ENCODE measurements at places on chromosomes 2 and 18.

DNA sequence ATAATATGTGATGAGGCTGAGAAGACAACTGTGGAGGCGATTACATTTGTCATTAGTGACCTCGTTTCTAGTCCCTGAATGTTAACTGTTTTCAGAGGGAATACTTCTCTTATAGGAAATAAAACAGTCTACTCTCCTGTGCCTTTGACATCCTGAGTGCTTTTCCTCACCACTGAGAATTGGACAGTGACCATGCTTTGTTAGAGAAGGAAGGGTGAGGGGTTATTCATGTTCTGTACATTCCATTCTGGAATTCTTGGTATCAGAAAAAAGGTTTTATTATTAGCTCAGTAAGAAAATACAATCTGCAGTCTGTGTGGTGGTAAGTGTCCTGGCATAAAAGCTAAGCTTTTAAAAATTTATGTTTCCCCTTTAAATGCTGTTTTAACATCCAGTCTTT, 58.8 kb downstream of the PARD3B start:
- DNase-seq = peak; percentile 8

DNA sequence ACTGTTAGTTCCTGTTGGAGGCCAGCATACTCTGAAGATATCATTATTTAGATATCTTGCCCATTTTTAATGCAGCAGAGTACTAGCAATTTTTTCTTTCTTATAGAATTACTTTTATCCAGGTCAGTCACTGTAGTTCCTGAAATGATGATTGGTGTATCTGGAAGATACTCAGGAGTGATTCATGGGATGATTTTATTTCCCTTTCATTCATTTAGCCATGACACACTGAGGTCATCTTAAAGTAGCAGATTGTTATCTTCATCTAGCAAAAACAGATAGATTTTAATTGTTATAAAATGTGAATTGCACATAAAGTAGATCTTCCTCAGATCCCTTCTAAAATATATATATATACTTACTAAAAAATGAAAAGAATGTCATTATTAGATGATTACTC, 109.1 kb downstream of the PIK3C3 start:
- DNase-seq = no peak

DNA sequence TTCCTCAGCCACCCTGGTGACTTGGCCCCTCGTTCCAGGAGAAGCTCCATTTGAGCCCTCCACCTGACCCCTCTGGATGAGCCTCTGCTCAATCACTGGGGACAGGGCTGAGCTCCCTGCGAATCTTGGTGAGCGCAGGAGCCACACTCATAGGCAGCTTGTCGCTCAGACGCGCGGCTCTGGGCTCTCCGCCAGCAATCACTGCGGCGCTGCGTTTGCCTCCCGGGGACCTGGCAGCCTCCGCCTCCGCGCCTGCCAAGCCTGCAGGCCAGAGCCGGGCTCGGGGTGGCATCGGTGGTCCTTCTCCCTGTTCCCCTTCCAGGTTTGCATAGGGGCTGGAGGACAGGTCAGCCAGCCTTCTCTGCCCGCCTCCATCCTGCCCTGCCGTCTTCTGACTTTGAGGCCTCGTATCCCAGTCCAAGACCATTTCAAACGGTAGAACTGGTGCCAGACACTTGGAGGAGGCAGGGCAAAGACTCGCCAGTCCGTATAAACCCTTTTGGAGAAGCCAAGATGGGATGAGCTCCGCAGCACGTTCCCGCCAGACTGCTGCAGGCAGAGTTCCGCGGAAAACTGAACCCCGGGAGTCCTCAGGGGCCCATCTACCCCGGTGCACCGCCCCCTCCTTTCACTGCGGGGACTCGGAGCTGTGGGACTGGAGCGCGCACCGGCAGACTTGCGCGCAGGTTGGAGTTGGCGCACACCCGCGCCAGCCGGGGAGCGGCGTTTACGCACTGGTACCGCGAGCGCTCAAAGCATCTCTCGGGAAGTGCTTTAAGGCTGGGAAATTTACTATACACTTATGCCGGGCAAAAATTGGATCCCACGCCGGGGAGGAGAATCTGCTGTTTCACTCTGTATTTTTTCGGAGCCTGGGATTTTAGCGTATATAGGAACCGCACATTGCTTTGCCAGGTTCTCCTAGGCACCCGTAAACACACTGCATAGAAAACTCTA, 1.1 kb upstream of the TACR1 start:
- peak; percentile 59 for DNase-seq

GRCh38 chr2:218074031-218074430, 5.0 kb downstream of the RUFY4 start:
- no peak for DNase-seq

GRCh38 chr2:113112871-113113270, 14.5 kb upstream of the IL1RN start:
- no peak for DNase-seq

DNA sequence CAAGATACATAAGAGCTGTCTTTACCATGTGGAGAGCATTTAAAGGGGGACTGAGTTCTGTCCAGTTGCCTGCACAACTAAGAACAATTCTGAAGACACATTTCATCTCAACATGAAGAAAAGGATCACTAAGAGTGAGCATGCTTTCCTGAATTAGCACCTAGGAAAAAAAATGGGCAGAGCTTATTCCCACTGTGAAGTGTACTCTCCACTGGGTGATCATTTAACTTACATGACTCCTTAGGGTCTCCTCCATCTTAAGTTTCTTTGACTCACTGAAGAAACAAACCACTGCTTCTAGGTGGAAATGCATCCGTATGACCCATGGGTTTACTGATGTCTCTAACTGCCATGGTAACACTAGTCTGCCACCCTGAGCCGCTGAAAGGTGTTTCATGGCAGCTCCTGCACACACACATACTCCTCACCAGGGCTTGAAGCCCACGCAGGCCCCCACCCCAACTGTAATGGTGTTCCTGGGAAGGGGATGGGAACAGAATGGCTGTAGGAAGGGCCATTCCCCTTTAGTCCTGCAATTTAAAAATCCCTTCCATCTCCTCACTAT, 27.1 kb downstream of the HDLBP start:
- no peak for DNase-seq

- DNase-seq = no peak
Measured at GRCh38 chr2:68385220-68385906, 20.3 kb downstream of the PLEK start.

GRCh38 chr18:79784965-79785770, 12.6 kb upstream of the KCNG2 start:
- DNase-seq = no peak

- peak; percentile 89 for DNase-seq
Measured at GRCh38 chr2:86453836-86454235, 12.7 kb downstream of the KDM3A start.

- no peak for DNase-seq
Measured at GRCh38 chr2:10750610-10751009, 29.2 kb downstream of the ATP6V1C2 start.

DNA sequence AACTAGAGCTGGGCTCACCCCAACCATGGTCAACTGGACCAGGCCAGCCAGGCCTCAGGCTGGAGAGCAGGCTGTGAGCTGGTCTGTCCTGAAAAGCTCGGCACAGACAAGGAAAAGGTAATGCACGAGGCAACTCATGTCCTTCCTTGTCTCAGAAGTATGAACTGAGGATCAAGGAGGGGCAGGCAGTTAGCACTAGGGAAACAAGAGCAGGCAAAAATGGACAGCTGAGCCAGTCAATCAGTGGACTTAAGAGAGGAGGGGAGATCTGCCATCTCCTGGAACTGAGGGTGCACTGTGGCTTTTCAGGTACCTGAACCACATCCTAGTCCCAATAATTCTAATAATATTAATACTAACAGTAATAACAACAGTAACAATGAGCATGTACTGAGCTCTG, 20.6 kb upstream of the WIPF1 start:
- no peak for DNase-seq

DNA sequence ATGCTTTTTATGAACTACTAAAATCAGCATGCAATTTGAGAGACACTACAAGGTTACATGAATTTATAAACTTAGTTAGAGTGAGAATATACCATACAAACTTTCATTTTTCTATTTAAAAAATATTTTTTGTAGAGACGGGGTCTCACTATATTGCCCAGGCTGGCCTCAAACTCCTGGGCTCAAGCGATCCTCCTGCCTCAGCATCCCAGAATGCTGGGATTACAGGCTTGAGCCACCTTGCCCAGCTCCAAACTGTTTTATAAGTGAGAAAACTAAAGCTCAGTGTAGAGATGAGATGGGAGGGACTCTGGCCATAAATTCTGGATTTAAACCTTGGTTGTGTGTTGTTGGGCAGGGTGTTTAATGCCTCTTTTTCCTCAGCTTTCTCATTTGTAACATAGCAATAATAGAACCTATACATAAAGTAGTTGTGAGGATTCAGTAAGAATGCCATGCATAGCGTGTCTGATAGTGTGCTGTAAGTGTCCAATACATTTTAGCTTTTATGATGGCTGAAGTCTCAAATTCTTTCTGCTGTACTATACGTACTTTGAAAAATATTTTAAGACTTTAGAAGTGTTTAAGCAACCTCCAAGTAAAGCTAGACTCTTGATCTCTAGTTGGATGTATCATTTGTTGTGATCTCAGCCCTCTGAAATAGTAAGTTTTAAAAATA, 9.7 kb downstream of the CAB39 start:
- no peak for DNase-seq

- DNase-seq = no peak
Measured at GRCh38 chr2:3902131-3902530, 198.8 kb downstream of the DCDC2C start.

GRCh38 chr2:68318914-68319397, 793 bp downstream of the CNRIP1 start:
- peak; percentile 56 for DNase-seq

DNA sequence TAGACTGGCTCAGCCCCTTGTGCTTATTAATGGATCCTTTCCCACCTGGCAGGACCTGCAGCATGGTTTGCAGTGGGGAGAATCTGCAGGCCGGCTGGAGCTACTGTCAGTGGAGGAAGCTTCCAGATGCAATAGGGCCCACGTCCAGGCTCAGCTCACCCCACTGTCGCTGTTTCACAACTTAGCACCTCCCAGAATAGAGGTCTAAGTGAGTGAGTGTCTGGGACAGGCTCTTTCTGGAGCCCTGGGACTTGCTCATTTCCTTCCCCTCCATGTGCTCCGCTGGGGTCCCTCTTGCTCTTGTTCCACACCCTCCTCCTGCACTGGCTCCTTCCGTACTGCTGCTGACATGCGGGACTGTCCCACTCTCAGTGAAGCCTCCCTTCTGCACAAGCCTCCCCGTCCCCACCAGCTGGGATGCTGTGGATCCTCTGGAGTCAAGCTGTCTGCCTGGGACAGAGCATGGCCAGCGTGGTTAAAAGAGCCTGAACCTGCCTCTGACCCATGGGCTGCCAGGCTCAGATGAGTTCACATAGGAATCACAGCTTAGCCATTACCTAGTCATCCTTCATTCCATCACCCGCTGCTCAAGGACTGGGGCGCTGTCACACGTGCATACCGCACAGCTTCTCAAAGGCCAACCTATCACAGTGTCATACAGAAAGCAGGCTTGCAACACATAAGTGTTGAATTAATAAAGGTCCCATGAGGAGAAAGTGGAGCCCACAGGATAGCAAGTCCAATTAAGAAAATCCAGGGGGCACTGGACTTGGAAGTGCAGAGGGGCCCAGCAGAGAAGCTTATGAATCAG, 135.9 kb downstream of the ACKR3 start:
- DNase-seq = no peak

GRCh38 chr18:61782545-61782944, 110.3 kb downstream of the RNF152 start:
- DNase-seq = no peak

GRCh38 chr18:62982600-62983251, 267.4 kb downstream of the PHLPP1 start:
- DNase-seq = peak; percentile 41

GRCh38 chr2:96636551-96637171, 1.5 kb downstream of the KANSL3 start:
- no peak for DNase-seq

- no peak for DNase-seq
Measured at GRCh38 chr18:48481092-48481491, 57.7 kb upstream of the CTIF start.

- no peak for DNase-seq
Measured at GRCh38 chr2:200423541-200423940, 86.3 kb downstream of the KCTD18 start.

DNA sequence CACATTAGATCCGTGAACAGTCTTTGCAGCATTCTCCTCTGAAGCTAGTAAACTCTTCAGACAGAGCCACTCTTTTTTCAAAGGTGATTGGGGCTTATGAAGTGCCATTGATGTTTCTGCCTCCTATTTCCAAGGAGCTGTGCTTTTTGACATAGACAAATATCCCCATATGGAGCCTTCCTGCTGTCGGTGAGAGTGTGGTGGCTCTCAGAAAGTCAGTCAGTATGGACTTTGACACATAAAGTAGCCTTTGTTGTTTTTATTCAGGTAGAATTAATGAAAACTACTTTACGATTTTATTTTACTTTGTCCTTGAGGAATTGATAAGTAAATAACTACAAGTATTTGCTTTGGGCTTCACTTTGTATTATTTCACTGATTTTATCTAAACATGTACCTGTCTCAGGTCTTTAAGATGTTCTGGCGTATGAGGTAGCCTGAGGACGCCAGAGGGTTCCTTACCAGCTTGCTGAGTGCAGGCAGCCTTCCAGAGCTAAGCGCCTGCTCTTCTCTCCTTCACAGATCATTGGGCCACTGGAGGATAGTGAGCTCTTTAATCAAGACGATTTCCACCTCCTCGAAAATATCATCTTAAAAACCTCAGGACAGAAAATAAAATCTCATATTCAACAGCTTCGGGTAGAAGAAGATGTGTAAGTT, 69.7 kb downstream of the UGGT1 start:
- DNase-seq = no peak

DNA sequence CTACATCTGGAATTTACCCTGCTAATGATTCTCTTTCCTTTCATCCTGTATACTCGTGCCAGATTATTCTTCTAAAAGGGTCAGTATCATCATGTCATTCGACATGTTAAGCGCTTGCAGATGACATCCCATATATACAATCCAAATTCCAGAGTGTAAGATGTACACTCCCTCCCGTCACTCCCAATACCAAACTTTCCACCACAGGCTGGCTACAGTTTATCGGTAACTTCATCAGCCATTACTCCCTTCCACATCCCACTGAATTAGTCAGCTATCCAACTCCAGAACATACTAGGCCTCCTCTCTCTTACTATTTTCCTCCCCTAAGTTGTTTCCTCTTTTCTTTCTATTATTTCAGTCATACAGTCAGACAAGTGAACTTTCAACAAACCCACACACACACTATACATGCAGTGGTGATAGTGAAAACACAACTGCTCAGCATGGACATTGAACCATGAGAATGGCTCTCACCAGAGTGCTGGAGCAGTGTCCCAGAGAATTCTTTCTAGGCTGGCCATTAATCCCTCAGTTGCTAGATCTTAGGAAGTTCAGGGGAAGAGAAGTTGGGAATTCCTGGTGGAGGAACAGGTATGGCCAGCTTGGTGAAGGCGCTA, 10.6 kb upstream of the NMI start:
- DNase-seq = no peak
